ENCODE measurements at places on chromosomes 1 and 21.

DNA sequence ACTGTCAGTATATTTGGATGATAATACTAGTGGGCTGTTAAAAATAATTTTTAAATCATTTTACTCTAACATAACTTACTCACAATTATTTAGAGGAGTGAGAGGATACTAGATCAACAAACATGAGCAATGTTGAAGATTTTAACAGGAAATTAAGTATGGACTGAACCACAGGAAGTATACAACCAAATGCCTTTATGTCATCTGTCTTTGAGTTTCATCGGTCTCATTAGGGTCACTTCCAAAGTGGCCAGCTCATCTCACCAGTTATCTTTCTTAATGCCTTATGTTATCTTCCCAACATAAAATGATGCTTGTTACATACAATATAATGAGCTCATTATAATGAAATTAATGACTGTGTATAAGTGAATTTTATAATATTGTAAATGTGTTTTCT, 1.5 kb upstream of the RGS1 start:
- DNase-seq = no peak

- DNase-seq = no peak
Observed at GRCh38 chr1:154423304-154423987, 18.3 kb downstream of the IL6R start.

DNA sequence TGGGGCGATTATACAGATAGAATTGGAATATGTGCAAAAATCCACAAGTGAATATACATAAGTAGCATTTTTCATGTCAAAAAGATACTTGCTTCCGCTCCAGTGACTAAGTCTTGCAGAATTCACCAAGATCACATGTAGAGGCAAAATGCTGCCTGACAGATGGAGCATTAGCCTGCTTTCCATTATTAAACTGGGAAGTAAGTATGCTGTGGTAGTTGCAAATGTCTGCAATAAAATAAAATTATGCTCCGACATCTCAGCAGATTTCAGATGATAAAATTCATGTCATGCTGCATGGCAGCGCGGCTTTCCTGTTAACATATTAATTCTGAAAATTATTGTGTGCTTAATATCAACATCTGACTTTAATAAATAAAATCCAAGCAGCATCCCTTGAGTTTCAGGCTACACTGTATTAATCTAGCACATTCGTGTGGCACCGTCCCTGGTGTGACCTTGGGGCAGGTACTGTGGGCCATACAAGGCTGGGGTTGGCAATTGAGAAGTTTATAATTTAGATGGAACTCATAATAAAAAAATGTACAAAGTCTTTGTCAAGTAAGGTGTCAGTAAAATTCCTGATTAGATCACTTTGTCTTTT, 366.4 kb upstream of the ZP4 start:
- no peak for DNase-seq

- DNase-seq = no peak
Observed at GRCh38 chr1:18256282-18257235, 149.0 kb downstream of the IGSF21 start.

DNA sequence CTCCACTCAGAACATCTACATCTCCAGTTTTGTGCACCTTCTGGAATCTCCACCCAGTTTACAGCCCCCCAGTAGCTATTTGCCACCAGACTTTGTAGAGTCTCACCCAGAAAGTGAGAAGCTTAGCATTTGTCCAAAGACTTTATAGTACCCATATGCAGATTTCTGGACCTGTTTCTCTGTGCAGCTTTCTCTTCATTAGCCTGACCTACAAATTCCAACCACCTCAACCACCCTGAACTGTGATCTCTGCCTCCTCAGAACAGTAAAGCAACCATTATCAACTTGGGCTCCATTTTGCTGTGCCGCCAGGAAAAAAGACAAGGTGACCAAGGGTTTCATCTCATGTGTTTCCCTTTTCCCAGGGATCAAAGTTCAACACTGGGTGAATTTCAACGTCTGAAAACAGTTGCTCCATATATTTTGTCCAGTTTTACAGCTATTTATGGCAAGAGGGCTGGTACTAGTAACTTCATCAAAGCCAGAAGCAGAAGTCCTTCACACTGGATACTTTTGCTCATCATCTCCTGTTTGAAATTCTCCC, 36.5 kb upstream of the DDAH1 start:
- no peak for DNase-seq

GRCh38 chr1:162412002-162412401, at the start of gene SH2D1B:
Gene SH2D1B, minus strand, starts transcription at chr1:162412136. Its CDS starts 120 bp downstream, at chr1:162412016.
- DNase-seq = no peak

GRCh38 chr1:240562111-240562590, 49.8 kb downstream of the GREM2 start:
- DNase-seq = no peak

DNA sequence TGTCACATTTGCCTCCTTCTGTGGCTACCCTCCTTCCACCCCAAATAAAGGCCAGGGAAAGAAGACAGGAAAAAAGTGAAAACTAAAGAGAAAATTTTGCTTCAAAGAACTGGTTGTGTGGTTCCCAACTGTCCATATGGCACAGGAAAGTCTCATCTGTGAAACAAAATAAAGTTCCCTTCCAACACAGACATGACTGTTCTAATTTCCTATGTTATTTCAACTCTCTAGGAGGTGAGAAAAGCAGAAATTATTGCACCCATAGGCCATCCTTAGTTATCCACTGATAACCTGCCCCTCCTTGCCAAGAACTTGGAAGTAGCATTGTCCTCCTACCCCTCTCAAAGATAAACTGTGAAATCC, 8.1 kb upstream of the RAB29 start:
- DNase-seq = no peak

DNA sequence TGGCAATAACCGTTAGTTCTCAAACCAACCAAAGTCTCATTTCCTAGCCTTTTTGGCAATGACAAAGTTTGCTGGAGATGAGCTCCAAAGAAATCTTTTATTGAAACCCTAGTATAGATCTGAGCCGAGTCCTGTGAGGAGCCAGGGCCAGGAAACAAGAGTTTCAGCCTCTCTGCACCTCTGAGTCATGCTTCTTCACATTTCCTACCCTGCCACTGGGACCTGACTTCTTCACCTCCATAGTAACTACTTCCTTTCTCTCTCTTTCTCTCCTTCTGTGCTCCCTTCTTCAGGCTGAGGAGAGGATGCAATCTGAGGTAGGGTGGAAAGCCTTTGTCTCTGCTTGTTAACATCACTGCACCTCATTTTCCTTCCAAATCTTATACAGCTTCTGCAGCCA, 38.7 kb upstream of the IPO9 start:
- DNase-seq = no peak

DNA sequence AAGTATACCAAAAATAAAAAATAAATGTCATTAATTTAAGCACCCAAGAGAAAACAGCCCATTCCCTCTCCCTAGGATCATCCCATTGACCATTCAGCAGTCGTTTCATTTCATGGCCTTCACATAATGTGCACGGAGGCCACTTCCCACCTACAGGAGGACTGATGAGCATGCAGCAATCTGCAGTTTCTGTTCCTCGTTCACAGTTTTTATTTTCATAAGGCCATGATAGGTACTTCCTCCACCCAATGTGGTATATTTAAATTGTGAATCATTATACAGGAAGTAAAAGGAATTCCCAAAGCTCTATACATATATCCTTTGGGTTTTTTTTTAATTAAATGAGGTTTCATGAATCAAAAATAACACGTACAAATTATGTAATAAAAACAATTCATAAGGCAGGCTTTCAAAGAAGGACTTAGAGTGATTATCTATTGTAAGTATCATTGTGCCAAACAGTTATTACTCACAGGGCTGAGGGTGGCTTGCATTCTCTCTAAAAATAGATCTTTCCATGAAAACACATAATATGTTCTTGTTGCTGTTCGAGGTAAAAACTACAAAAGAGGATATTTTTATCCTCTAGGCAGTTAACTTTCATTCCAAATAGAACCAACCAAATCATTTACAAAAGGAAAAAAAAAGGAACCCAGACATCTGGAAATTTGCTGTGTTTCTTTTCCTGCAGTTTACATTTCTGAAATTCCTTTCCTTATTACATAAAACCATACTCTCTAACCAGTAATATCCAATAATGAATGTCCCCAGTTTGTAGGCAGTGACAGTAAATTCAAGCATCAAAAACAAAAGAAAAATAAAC, 27.5 kb upstream of the SLC44A3 start:
- DNase-seq = no peak

GRCh38 chr1:232012773-232013386, 386.3 kb downstream of the DISC1 start:
- DNase-seq = no peak

- no peak for DNase-seq
Observed at GRCh38 chr1:78035121-78035520, 10.6 kb upstream of the GIPC2 start.

- peak; percentile 27 for DNase-seq
Observed at GRCh38 chr1:181141431-181141910, 53.0 kb downstream of the IER5 start.

DNA sequence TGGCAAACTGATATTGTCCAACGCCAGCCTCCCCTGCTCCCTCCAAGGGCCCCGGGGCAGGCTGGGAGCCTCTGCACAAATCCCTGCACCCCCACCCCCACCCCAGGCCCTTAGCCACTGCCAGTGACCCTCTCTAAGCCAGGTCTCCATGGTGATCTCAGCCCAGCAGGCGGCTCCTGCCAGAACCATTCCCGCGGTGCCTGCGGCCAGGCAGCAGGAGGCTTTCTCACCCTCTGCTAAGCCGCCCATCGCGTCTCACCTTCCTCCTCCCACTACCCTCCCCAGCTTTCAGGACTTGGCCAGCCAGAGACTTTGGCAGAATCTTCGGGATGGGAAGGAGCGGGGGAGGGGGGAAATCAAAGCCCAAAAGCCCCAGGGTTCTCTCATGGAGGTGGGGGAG, 46.8 kb upstream of the WASF2 start:
- DNase-seq = no peak

GRCh38 chr1:212635141-212635631, 26.6 kb downstream of the ATF3 start:
- DNase-seq = peak; percentile 30

GRCh38 chr1:208217781-208218180, 26.4 kb downstream of the PLXNA2 start:
- no peak for DNase-seq

DNA sequence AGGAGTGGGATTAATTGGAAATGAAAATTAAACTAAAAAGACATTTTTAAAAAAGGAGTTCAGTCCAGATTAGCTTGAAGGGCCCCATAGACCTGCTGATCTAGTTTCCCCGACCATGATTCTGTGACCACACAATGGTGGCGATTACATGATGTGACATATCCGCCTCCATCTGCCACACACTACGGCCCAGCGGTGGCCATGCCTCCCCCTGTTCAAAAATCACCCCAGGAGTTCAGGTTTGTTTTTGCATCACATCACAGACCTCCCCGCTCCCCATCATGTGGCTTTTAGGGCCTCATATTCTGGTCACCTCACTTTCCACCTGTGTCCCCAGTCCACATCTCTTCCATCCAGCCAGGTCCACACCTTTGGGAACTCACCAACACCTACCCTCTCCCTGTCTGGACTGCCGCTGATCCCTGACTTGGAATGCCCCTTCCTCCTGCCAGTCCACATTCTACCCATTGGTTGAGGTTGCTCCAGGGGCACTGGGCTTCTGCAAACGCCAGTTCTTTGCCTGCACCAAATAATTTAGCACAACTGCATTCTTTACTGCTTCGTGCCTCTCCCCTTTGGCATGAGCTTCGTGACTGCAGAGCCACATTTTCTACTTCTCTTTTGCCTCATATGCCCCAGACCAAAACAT, 38.9 kb downstream of the CD247 start:
- DNase-seq = no peak

- peak; percentile 10 for DNase-seq
Observed at GRCh38 chr1:6209661-6210580, 4.0 kb downstream of the RNF207 start.

GRCh38 chr1:71448444-71448843, 367.6 kb upstream of the ZRANB2 start:
- no peak for DNase-seq

- DNase-seq = no peak
Observed at GRCh38 chr1:245074232-245074747, 80.5 kb upstream of the KIF26B start.

DNA sequence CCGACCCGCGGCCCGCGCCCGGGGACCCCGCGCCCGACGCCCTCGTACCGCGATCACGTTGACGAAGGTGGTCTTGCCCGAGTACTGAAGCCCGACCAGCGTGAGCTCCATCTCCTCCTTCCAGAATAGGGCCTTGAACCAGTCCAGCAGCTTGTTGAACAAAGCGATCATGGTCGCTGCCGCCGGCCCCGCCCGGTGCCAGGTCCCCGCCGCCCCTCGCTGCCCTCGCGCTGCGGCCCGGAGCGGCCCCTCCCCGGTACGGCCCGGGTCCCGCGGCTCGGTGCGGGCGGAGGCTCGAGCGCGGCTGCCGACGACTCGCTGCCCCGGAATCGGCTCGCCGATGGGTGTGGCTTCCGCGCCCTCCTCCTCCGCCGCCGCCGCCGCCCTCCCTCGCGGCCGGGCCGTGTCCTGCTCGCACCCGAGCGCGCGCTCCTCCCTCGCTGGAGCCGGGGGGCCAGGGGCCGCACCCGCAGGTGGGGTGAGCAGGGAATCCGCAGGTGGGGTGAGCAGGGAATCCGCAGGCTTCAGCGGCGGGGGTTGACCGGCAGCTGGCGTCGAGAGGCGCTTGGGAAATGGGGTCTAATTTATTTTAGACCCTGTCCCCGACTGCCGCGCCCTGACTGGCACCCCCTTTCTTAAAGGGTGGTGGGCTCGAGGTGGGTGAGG, at the start of gene ARL8A:
ARL8A (minus strand) TSS at position 336 of the 666 bp plus-strand sequence; CDS start at position 171, 165 bp downstream.
- DNase-seq = peak; percentile 67

DNA sequence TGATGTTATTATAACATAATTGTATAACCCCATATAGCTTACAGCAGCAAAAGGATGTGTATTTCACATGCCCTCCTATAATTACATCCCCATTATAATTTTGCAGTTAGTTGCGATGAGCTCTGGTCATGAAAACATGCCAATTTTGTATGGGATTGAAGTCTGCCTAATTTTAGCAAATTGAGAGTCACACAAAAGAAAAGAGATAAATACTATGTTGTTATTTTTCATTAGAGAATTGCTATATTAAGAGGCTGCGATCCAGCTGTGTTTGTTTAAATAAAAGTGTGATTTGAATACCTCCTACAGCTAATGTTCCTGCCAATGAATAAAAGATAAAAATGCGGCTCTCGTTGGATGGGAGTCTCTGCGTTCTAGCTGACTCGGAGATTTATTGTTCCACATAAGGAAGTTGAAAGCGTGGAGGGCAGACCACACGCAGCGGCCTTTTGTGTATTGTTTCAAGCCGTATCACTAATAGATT, 461.0 kb upstream of the NFIA start:
- DNase-seq = no peak

- DNase-seq = no peak
Observed at GRCh38 chr1:238474263-238474662, 583.5 kb upstream of the ZP4 start.

GRCh38 chr1:12445257-12445656, 172.8 kb downstream of the DHRS3 start:
- DNase-seq = no peak

- no peak for DNase-seq
Observed at GRCh38 chr1:5885471-5886139, 106.6 kb downstream of the NPHP4 start.

DNA sequence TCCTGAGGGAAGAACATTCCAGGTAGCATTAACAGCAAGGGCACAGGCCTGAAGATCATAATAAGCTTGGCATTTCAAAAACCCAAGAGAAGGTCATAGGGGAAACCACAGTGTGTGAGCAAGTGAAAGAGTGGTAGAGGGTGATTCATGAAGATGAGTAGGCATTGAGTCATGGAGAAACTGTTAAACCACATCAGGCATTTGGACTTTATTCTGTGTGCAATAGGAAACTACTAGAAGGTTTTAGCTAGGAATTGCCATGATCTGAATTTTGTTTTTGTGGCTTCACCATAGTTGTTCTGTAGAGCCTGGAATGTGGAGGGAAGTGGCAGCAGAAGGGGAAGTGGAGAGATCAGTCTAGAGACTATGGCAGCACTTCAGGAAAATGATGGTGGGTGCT, 359.0 kb upstream of the PTBP2 start:
- DNase-seq = no peak

All from CD4-positive, alpha-beta T cell treated with Interleukin-17A for 1 hour (primary cell).